ENCODE measurements at places on chromosomes 4 and X.

DNA sequence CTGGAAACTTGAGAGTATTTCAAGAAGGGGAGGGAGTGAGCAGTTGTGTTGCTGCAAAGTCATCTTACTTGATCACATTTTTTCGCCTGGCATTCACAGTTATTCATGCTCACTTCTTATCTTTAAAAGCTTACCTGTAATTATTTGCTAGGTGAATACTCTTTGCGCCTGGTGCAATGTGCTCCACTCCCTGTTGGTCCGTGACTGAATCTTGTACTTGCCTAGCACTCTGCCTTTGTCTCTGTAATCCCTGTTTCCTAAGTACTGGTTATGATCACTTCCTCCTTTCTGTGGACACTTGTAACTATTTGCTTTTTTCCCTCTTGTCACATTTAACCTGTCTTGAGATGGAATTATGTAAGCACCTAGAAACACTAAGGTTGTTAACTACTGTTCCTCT lies 5.8 kb downstream of the BMP2K start:
- DNase-seq: no peak
- H3K36me3 ChIP-seq: peaks cover 4% of the 10 kb centered on the region
- no peak overlapping the region for H3K4me3 ChIP-seq
- no peak overlapping the region for H3K27ac ChIP-seq

- no peaks in the 10 kb centered on the region for H3K36me3 ChIP-seq
- H3K27me3 ChIP-seq: no peaks in the 10 kb centered on the region
- no peak overlapping the region for H3K27ac ChIP-seq
- no peak overlapping the region for H3K4me3 ChIP-seq
These were observed 56.8 kb downstream of the PRRG1 start for GRCh38 chrX:37405956-37406355.

DNA sequence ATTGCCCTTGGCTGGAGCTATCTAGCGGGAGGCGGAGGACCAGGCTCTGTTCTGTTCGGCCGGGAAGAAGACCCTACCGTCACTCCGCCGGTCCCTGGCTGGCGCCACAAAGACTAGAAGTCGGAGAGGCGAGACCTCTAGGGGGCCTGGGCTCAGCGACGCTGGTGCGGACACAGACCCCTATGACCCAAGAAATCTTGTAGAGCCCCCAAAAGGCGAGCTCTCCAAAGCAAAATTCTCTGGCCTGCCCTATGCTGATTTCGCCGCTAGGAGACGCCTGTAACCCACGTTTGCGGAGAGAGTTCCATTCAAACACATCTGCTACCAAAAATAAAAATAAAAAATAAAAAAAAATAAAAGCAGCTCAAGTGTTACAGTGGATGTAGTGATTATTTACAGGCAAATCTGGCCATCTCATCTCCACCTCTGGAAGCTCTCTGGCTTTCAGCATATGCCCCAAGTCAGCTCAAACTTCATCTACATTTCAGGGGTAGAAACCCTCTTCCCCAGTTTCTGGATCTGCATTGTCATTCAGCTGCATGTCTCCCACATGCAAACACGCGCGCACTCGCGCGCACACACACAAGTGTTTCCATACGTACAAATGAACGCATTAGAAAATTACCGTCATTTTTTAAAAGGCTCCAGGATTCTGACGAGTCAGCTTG lies 2.4 kb upstream of the PCDH10 start:
- H3K27me3 ChIP-seq: peaks cover 68% of the 10 kb centered on the region
- H3K4me3 ChIP-seq: peak overlapping the region; percentile 70
- DNase-seq: peak; percentile 55
- peaks cover 43% of the 10 kb centered on the region for H3K4me1 ChIP-seq

DNA sequence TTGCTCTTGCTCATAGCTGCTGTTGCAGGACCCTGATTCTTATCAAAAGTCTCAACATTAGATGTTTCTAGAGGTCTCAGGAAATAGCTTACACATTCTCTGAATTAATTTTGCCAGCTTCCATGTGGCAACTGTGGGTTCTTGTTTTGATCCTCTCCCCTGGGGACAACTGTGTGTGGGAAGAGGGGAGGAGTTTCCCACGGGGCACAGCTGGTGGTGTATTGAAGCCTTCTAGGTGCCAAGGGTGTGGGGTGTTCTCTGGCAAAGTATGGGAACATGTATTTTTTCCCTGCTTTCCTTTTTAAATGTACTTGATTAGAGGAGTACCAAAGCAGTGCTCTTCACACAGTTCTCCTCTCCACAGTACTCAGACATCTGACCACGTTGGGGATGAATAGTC lies 212.7 kb downstream of the RPA4 start:
- H3K27ac ChIP-seq: no peak overlapping the region
- no peaks in the 10 kb centered on the region for H3K27me3 ChIP-seq
- H3K4me1 ChIP-seq: peaks cover 2% of the 10 kb centered on the region
- no peak for DNase-seq
- H3K36me3 ChIP-seq: peaks cover 5% of the 10 kb centered on the region
- no peak overlapping the region for H3K4me3 ChIP-seq

- peaks cover 1% of the 10 kb centered on the region for H3K27me3 ChIP-seq
- no peaks in the 10 kb centered on the region for H3K36me3 ChIP-seq
- H3K4me3 ChIP-seq: no peak overlapping the region
- no peak overlapping the region for H3K27ac ChIP-seq
- no peak for DNase-seq
These were observed 55.1 kb upstream of the F9 start for GRCh38 chrX:139475432-139475831.

DNA sequence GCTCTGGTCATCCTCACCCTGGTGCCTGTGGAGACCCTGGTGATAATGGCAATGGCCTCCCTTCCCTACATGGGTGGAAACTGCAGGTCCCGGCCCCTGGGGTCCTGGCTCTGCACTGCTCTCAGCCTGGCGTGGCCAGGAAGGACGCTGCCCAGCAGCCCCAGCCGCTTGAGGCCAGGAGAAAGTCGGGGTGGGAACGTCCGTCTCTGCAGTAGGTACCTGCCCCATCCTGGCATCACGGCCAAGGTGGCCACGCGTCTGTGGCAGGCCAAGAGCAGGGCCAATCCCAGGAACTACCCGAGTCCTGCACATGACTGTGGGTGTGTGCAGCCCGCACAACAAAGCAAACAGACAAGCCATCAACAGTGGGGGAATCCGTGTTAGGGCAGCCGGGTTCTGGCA lies 33.8 kb downstream of the FGFRL1 start:
- peaks cover 12% of the 10 kb centered on the region for H3K4me1 ChIP-seq
- no peak for DNase-seq
- H3K36me3 ChIP-seq: no peaks in the 10 kb centered on the region
- H3K4me3 ChIP-seq: no peak overlapping the region

DNA sequence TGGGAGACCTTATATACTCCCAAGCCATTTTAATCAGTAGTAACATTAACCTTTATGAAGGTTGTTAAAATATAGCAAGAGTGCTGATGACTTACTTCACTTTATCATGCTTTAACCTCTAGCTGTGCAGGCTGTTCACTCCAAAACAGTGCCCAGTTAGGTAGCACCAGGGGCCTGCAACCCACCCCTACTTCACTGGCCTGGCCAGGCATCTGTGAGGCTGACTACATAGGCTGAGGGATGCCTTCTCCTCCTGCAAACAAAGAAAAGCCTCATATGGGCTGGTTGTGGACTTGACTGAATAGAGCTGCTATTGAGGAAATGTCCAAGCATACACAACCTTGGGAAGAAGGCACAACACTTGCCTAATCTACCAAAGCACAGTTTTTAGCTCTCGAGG lies 172.8 kb downstream of the SHROOM3 start:
- H3K27ac ChIP-seq: no peak overlapping the region
- no peak overlapping the region for H3K4me3 ChIP-seq
- DNase-seq: no peak
- H3K36me3 ChIP-seq: no peaks in the 10 kb centered on the region
- no peaks in the 10 kb centered on the region for H3K27me3 ChIP-seq
- H3K4me1 ChIP-seq: peaks cover 45% of the 10 kb centered on the region

- DNase-seq: no peak
- no peak overlapping the region for H3K4me3 ChIP-seq
- peaks cover 9% of the 10 kb centered on the region for H3K36me3 ChIP-seq
- peaks cover 7% of the 10 kb centered on the region for H3K4me1 ChIP-seq
- H3K27ac ChIP-seq: no peak overlapping the region
These were observed 88.5 kb downstream of the KIT start for GRCh38 chr4:54746218-54746617.

DNA sequence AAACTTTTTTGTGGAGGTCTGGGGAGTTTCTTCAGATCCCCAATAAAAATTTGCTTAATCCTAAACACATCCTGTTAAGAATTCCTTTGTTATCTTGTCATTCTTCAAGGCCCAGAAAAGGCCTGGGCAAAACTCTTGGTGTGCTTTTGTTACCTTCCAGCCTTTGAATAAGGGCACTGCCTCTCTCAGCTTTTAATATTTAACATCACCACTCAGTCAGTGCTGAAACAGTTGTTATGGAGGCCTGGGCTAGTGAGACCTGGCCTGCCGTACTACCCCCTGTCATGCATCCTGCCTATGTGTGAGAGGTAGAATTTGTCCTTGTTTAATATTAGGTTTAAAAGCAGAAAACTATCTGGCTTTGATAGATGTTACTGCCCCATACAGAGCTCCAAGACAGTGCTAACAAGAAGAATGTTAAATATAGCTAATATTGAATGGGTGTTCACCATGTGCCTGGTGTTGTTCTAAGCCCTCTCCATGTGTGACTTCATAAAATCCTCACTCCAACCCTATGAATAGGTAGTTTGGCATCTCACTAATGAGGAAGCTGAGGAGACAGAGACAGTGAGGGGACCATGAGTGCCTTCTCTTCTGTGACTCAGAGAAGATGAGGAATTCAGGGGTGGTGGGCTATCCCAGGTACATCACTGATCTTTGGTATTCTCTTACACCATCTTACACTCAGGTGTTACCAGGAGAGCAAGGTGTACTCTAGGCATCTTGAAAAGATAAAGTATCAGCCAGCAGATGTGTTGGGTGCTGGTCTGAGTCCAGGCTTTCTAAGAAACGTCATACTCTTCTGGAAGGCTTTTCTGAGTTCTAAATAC lies 6.2 kb downstream of the PPP1R2C start:
- H3K4me1 ChIP-seq: no peaks in the 10 kb centered on the region
- no peak for DNase-seq
- peaks cover 1% of the 10 kb centered on the region for H3K36me3 ChIP-seq
- no peak overlapping the region for H3K4me3 ChIP-seq

DNA sequence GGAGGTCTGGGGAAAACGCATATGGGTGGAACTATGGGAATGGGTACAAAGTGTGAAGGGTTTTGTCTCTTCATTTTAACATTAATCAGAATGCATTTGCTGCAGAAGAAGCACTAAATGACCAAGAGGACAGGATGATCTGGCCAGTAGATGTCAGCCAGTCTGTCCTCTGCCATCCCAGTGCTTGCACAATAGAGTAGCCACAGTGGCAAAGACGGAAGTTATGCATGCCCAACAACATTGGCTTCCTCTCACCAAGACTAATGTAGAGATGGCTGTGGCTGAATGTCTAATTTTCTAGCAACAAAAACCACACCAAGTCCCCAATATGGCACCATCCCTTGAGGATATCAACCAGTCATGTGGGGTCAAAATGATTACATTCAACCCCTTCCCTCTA lies 45.0 kb upstream of the ARHGEF6 start:
- H3K27me3 ChIP-seq: no peaks in the 10 kb centered on the region
- no peaks in the 10 kb centered on the region for H3K4me1 ChIP-seq
- no peak for DNase-seq
- no peak overlapping the region for H3K4me3 ChIP-seq
- H3K27ac ChIP-seq: no peak overlapping the region

GRCh38 chrX:25154168-25154567 lies 138.4 kb upstream of the ARX start:
- H3K27ac ChIP-seq: no peak overlapping the region
- peaks cover 1% of the 10 kb centered on the region for H3K4me1 ChIP-seq
- no peaks in the 10 kb centered on the region for H3K36me3 ChIP-seq
- no peak for DNase-seq
- no peak overlapping the region for H3K4me3 ChIP-seq
- H3K27me3 ChIP-seq: peaks cover 13% of the 10 kb centered on the region
